ENCODE measurements at places on chromosomes 5 and 9. TPM values are rescaled to one million over a fixed set of nuclear protein-coding genes. Genes with fewer than 3 reads are reported as not detected.

Gene ENTREP1
- total RNA-seq: not detected

Gene CDH12
- not detected for total RNA-seq

Gene HTR4
- not detected for total RNA-seq

Gene LCN12
- 2.0 TPM for total RNA-seq

Gene APBA1
- 1.3 TPM for total RNA-seq

Gene CDH9
- not detected for total RNA-seq

Gene GPR150
- not detected for total RNA-seq

Gene CCL28
- 4.8 TPM for total RNA-seq

Gene EPB41L4B
- not detected for total RNA-seq

- H3K36me3 ChIP-seq: no peaks in the 10 kb centered on the region
- H3K27ac ChIP-seq: no peak overlapping the region
- DNase-seq: no peak
- H3K27me3 ChIP-seq: no peaks in the 10 kb centered on the region
- H3K4me3 ChIP-seq: no peak overlapping the region
- no peaks in the 10 kb centered on the region for H3K4me1 ChIP-seq
Observed at GRCh38 chr9:794386-794785, 47.1 kb upstream of the DMRT1 start.

DNA sequence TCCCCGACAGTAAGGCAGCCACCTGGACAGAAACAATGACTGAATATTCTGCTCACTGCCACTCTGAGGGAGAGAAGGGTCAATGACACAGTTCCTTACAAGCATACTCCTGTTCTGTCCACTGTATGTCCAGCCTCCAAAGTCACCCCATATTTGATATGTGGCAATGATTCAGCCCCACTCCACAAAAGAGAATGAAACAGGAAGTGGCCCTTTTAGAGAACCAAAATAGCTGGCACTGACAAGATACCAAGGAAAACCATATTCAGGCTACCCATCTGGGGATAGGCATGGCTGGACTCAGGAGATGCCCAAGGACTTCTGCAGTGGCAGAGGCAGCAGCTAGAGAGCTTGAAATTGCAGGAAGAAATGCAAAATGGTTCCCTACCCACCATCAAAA is 12.8 kb upstream of the GFRA3 start:
- no peak for DNase-seq
- H3K4me3 ChIP-seq: no peak overlapping the region
- no peaks in the 10 kb centered on the region for H3K36me3 ChIP-seq
- no peaks in the 10 kb centered on the region for H3K27me3 ChIP-seq

DNA sequence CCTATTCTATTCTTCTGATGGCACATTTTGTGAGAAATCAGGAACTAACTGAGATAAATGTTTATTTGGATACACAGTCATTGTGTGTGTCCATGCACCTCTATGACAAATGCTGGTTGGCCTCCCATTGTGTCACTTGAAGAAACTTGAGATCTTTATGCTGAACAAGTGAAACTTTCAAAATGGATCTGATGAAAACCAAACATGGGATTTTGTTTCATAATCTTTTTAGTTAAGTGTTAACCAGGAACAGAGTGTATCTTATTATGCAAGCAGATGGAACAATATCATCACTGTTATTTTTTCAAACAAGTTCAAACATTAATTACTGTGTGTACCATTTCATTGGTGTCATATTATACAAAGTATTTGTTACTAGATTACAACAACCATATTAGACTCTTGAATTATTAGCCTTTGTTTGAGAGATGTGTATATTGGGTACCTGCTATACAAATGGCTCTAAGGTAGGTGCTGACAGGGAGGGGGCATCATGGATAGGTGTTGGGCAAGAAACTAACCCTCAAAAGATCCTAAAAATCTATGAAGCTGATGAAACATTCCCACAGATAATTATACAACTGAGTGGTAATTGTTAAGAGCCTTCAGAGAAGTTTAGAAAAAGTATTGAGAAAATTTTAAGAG is 159.8 kb downstream of the PALM2AKAP2 start:
- no peak overlapping the region for H3K27ac ChIP-seq
- no peaks in the 10 kb centered on the region for H3K36me3 ChIP-seq
- H3K4me3 ChIP-seq: no peak overlapping the region
- peaks cover 19% of the 10 kb centered on the region for H3K27me3 ChIP-seq
- no peak for DNase-seq
- H3K4me1 ChIP-seq: peaks cover 4% of the 10 kb centered on the region

DNA sequence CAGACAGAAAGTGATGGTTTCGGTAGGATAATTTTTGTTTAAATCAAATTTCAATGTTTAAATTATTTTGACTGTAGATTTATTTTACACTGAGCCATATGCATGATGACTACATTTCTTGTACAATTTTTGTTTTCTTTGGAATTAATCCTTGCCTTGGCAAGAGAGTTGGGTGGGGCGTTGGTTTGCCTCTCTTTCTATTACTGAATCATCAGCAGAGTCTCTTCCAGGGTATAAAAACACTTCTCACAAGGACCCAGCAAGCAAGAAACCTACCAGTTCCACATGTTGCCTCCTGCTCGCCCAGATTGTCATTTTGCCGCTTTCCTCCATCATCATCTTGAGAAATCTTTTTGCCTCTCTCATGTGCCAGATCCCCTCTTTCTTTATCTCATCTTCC is 455.0 kb upstream of the DMAC1 start:
- DNase-seq: no peak
- no peaks in the 10 kb centered on the region for H3K36me3 ChIP-seq
- H3K27ac ChIP-seq: no peak overlapping the region
- H3K4me3 ChIP-seq: no peak overlapping the region
- peaks cover 12% of the 10 kb centered on the region for H3K27me3 ChIP-seq

GRCh38 chr5:148873690-148874485 is 47.5 kb downstream of the ADRB2 start:
- H3K36me3 ChIP-seq: no peaks in the 10 kb centered on the region
- no peak overlapping the region for H3K27ac ChIP-seq
- no peak for DNase-seq
- no peaks in the 10 kb centered on the region for H3K27me3 ChIP-seq
- H3K4me3 ChIP-seq: no peak overlapping the region

DNA sequence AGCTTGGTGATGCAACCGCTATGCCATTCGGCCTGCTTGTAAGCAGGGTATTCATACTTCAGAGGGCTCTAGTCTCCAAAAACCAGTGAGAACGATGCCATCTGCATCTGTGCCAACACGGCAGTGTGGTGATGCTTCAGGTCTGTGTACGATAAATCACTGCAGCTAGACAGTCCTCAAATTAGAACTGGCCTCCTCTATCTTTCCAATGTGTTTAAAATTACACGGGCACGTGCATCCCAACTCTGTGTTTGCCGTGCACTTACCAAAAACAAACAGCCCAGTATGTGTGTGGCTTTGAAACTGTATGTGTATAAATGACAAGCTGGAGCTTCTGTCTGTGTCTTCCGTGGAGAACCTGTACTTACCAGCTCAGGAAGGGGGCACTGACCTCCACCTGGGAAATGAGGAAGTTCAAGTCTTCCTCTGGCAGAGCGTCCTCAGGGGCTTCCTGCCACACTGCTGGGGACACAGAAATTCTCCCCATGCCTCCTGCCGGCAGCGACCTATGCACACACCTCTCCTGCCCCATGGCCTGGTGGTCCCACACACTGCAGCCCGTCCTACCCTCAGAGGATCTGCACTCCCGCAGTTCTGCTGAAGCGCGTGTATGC is 12.3 kb downstream of the MED10 start:
- H3K27ac ChIP-seq: no peak overlapping the region
- peaks cover 4% of the 10 kb centered on the region for H3K4me1 ChIP-seq
- no peak overlapping the region for H3K4me3 ChIP-seq
- peaks cover 24% of the 10 kb centered on the region for H3K36me3 ChIP-seq
- no peak for DNase-seq

GRCh38 chr9:35272989-35273388 is 111.2 kb downstream of the UNC13B start:
- H3K4me3 ChIP-seq: peak overlapping the region; percentile 47
- H3K27ac ChIP-seq: no peak overlapping the region
- no peak for DNase-seq
- peaks cover 8% of the 10 kb centered on the region for H3K4me1 ChIP-seq

- DNase-seq: no peak
- H3K27ac ChIP-seq: no peak overlapping the region
- no peaks in the 10 kb centered on the region for H3K4me1 ChIP-seq
- no peaks in the 10 kb centered on the region for H3K36me3 ChIP-seq
- H3K27me3 ChIP-seq: no peaks in the 10 kb centered on the region
Observed at GRCh38 chr5:125129151-125129806, 382.8 kb upstream of the ZNF608 start.

DNA sequence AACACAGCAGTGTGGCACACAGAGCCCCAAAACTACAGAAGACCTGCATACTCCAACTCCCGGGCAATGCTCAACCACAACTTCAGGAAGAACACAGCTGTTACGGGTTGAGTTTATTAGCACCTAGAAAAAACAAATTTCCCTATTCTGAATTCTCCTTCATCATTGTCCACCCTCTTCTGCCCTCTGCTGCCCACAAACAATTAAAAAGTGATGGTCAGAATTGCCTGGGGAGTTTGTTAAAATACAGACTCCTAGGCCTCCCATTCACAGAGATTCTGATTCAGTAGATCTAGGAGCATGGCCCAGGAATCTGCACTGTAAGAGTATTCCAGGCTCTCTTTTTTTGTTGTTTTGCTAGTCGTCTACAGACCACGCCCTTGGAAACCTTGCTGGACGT is 310.6 kb downstream of the NDUFS4 start:
- H3K4me1 ChIP-seq: no peaks in the 10 kb centered on the region
- no peaks in the 10 kb centered on the region for H3K36me3 ChIP-seq
- no peak overlapping the region for H3K27ac ChIP-seq
- H3K4me3 ChIP-seq: no peak overlapping the region

DNA sequence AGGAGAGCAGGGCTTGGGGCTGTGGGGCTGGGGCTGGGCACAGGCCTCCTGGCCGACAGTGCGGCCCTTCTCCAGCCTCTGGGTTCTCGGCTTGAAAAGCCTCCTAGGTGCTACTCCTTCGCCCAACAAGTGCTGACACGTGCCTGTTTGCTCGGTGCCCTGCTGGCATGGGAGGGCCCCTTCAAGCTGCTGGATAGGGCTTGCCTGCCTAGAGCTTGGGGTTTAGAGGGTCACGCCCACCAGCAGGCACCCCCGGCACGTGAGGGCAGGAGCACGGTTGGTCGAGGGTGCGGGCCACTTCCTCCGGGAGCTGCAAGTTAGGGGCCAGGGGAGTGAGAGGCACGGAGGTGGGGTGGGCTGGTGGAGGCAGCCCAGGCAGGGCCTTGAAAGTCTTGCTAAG is 106.2 kb downstream of the RXRA start:
- no peaks in the 10 kb centered on the region for H3K27me3 ChIP-seq
- no peaks in the 10 kb centered on the region for H3K36me3 ChIP-seq
- peaks cover 7% of the 10 kb centered on the region for H3K4me1 ChIP-seq
- no peak overlapping the region for H3K4me3 ChIP-seq
- no peak for DNase-seq

DNA sequence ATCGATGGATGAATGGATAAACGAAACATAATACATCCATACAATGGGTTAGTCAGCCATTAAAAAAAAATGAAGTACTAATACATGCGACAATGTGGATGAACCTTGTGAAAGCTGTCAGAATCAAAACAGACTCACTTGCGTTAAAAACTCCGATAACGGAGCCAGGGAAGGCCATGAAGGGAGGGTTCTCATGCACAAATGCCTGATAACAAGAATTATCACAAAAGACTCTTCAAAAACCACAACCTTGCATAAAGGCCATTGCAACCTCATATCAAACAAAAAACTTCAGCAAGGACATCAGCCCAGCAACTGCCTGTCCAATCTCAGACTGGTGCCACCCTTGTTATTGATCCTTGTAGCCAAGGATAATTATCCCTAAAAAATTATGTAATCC is 13.7 kb downstream of the ERMP1 start:
- peaks cover 8% of the 10 kb centered on the region for H3K4me1 ChIP-seq
- no peak overlapping the region for H3K4me3 ChIP-seq
- DNase-seq: no peak
- no peaks in the 10 kb centered on the region for H3K27me3 ChIP-seq
- H3K27ac ChIP-seq: no peak overlapping the region
- peaks cover 9% of the 10 kb centered on the region for H3K36me3 ChIP-seq

DNA sequence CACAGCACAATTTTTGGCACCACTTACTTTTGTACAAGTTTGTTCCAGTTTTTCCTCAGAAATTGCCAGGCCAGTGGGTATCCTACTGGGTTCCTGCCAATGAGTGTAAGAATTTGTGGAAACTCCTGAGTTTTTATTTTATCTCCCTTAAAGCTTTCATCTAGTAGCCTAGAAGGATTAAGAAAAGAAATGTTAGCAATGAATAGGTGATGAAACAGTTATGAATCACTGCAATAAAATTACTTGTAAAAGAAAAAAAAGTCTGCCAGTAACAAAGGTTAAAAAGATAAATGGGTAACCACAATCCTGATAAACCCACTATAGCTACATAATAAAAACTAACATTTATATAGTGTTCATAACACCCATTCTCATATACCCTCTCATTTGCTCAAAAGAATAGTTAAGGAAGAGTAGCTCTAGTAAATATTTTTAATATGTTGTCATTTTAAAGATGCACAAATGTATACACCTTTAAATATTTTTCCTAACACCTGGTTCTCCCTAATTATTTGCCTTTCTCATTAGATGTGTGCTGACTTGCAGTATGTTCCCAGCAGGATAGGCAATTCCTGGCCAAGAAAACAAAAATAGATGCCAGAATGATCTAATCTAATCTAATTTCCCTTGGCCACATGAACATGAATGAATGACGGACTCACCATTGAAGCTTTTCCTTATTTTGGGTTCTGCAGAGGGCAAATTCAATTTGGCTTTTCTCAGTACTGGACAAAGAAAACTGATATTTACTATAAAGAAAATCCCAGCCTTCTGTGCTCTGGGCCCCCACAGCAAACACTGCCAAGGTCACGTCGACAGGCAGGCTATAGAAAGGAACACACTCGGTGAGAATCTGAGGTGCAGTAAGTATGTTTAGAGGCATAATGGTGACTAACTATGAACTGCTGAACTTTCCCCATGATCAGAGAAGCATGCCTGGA is 26.4 kb downstream of the ERAP1 start:
- no peaks in the 10 kb centered on the region for H3K4me1 ChIP-seq
- no peak for DNase-seq
- peak overlapping the region; percentile 53 for H3K27ac ChIP-seq
- H3K4me3 ChIP-seq: no peak overlapping the region

- H3K27ac ChIP-seq: no peak overlapping the region
- peaks cover 6% of the 10 kb centered on the region for H3K36me3 ChIP-seq
- peak overlapping the region; percentile 61 for H3K4me3 ChIP-seq
- DNase-seq: no peak
- H3K4me1 ChIP-seq: peaks cover 17% of the 10 kb centered on the region
Observed at GRCh38 chr9:132163457-132163875, 1.6 kb downstream of the NTNG2 start.

DNA sequence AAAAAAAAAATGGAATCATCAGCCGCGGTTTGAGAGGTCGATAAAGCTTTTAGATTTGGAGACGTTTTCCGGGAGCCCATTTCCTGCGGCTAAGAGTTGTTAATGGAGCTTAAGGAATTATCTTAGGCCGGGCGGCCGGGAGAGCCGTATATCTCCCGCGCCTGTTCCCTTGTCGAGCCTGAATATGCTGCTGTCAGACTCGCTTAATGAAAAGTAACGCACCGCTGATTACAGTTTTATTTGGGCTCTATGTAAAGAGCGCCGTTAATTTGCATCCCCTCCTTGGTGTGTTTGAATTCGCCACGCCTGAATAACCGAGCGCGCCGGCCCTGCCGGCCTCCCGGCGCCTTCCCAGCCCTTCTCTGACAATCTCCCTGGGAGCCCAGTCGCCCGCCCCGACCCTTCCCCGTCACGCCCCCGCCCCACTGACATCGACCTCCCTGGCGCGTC is 7.9 kb downstream of the IRX4 start:
- H3K27ac ChIP-seq: no peak overlapping the region
- H3K4me3 ChIP-seq: no peak overlapping the region
- no peak for DNase-seq
- peaks cover 40% of the 10 kb centered on the region for H3K27me3 ChIP-seq

- no peak for DNase-seq
- H3K27ac ChIP-seq: no peak overlapping the region
- H3K27me3 ChIP-seq: no peaks in the 10 kb centered on the region
- peaks cover 12% of the 10 kb centered on the region for H3K36me3 ChIP-seq
Observed at GRCh38 chr5:113527746-113528145, 14.3 kb downstream of the YTHDC2 start.

Data from natural killer cell treated with Interleukin-12 subunit alpha and Interleukin-12 subunit beta and Interleukin-15 and Interleukin-18, amount 100 ng/mL, for 72 hours (primary cell).